ENCODE measurements at places on chromosomes 4 and X.
A peak's percentile ranks its signal among the peaks of the same experiment; 100 is the strongest.

DNA sequence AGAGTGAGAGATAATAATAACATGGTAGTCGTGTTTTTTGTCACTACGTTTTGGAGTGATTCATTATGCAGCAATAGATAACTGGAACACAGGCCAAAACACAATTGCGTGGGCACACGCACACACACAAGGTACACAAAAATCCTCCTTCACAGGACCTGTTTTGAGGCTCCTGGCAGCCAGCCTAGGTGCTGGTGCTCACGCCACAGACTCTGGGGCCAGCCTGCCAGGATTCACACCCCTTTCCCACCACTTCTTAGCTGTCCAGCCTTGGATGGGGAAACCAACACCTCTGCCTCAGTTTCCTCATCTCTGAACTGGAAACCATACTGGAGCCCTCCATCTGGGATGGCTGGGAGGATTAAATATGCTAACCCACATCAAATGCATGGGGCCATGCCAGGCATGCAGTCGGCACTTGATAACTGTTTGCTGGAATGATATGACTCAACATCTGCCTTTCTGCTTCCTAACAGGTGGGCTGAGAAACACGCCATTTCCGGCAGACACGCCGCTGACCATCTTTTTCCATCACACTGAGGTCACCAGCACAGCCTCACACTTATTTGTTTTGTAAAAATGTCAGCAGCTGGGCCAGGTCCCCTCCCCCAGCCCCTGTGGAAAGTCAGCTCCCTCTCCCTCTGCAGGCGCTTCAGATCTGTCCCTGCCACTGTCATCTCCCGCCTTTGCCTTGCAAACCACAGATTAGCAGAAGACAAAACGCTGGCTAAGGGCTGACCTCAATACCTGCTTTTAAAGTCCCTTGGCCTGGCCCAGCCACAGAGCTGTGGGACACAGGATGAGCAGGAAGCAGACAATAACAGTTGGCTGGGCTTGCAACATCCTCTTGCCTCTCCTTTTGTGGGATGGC is 237.5 kb downstream of the BCOR start:
- DNase-seq: peak; percentile 54

- no peak for DNase-seq
Measured at GRCh38 chrX:9671998-9672397, 93.6 kb downstream of the GPR143 start.

- no peak for DNase-seq
Measured at GRCh38 chr4:185792384-185793115, 19.4 kb downstream of the SORBS2 start.

GRCh38 chr4:128715616-128716015 is 93.9 kb upstream of the JADE1 start:
- no peak for DNase-seq

DNA sequence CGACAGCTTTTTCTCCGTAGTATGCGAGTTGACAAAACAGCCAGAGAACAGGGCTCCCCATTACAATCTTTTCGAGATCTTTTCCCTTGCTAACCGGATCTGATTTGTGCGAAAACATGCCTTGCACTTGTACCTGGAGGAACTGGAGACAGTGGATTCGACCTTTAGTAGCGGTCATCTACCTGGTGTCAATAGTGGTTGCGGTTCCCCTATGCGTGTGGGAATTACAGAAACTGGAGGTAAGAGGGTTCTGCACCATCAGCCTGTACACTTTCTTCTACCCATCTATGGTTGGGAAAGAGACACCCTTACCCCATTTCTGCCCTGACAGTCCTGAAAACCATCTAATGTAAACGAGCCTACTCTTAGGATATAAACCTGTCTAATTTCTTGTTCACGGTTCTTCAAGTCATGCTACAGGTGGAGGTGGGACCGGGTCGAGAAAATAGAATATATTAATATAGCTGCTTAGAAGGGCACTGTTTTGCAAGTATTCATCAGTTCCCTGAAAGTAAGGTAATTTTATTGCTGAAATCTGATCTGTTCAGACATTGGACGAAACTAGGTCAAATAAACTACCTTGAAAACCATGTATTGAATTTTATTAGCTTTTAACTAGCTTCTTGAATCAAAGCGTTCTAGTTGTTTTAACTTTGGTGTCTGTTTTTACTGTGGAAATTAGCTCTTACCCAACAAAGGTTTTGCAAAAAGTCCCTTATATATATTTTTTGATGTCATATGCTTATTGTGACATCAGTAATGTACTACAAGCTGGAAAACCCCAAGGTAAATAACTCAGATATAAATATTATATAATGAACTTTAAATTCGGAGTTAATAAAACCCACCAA is 869 bp downstream of the TMEM184C start:
- no peak for DNase-seq

- DNase-seq: no peak
Measured at GRCh38 chr4:27648416-27648815, 787.8 kb downstream of the STIM2 start.

DNA sequence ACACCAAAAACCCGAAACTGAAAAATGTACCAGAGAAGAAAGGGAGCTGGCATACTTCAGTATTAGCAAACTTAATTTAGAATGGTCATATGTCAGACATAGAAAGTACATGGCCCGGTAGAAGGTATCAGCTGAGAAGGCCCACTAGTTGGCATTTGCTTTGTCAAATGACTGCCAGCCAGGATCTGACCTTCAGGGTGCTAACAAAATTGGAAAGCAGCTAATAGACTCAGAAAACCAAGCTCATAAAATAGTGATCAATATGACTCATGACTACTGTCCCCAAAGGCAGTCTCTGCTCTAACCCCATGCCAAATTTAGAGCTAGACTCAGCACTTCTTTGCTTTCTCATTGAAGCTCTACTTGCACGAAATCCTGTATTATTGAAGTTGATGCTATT is 342.7 kb downstream of the PDGFC start:
- no peak for DNase-seq

GRCh38 chrX:118530219-118530911 is 34.8 kb downstream of the DOCK11 start:
- no peak for DNase-seq

GRCh38 chr4:88458104-88458740 is 1.3 kb downstream of the HERC5 start:
- no peak for DNase-seq

DNA sequence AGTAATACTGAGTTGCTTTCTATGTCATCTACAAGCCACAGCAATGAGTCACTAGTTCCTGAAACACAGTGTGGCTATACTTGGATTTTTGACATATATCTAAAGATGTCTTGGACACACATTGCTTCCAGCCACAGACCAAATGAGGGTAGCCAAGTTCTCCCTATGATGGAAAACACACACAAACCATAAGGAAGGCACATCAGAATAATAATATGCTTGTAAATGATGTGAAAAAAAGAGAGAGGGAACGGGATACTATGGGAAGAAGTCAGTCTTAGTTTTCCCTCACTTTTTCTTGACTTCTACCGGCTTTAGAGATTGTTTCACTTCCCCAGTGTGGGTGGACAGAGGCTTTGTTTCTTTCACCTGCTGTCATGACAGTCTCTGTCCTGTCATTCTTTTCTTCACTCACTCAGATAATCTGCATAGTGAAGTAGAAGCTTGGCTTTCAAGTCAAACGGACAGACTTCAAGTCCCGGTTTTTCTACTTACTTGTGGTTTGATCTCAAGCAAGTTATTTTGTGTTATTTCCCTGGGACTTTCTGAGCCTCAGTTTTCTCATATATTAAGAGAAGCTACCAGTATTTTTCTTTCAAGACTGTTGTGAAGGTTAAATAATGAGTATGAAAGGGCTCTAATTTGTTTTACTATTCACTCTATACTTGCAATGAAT is 34.7 kb downstream of the P2RY10 start:
- DNase-seq: no peak

GRCh38 chr4:48578132-48578968 is 88.3 kb downstream of the ZAR1 start:
- DNase-seq: peak; percentile 17

DNA sequence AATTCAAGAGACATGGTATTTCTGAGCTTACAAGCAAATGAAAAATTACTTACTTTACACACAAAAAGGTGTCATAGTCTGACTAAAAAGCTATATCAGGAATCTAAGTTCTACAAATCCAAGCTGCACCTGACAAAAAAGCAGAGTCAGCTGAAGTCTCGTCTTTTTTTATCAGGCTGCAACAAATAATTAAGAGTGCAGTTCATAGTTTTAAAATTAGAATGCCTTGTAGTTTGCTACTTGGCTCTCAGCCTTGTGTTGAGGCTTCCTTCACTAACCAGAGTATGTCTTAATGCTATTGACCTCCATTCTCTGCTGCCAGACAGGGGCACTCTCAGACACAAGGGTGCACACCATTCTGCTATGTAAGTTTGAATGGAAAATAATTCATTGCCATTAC is 940.7 kb downstream of the PCDH7 start:
- no peak for DNase-seq

GRCh38 chrX:134660627-134661026 is 2.4 kb upstream of the PLAC1 start:
- no peak for DNase-seq

GRCh38 chr4:187608001-187608421 is 387.6 kb upstream of the ZFP42 start:
- DNase-seq: no peak

GRCh38 chr4:1241936-1242505 is 6.9 kb downstream of the CTBP1 start:
- no peak for DNase-seq

DNA sequence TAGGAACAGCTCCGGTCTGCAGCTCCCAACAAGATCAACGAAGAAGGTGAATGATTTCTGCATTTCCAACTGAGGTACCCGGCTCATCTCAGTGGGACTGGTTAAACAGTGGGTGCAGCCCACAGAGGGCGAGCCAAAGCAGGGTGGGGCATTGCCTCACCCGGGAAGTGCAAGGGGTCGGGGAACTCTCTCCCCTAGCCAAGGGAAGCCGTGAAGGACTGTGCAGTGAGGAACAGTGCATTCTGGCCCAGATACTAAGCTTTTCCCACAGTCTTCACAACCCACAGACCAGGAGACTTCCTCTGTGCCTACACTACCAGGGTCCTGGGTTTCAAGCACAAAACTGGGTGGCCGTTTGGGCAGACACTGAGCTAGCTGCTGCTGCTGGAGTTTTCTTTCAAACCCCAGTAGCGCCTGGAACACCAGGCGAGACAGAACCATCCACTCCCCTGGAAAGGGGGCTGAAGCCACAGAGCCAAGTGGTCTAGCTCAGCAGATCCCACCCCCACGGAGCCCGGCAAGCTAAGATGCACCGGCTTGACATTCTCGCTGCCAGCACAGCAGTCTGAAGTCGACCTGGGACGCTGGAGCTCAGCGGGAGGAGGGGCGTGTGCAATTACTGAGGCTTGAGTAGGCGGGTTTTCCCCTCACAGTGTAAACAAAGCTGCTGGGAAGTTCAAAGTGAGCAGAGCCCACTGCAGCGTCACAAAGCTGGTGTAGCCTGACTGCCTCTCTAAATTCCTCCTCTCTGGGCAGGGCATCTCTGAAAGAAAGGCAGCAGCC is 84.6 kb downstream of the THOC2 start:
- DNase-seq: peak; percentile 23

DNA sequence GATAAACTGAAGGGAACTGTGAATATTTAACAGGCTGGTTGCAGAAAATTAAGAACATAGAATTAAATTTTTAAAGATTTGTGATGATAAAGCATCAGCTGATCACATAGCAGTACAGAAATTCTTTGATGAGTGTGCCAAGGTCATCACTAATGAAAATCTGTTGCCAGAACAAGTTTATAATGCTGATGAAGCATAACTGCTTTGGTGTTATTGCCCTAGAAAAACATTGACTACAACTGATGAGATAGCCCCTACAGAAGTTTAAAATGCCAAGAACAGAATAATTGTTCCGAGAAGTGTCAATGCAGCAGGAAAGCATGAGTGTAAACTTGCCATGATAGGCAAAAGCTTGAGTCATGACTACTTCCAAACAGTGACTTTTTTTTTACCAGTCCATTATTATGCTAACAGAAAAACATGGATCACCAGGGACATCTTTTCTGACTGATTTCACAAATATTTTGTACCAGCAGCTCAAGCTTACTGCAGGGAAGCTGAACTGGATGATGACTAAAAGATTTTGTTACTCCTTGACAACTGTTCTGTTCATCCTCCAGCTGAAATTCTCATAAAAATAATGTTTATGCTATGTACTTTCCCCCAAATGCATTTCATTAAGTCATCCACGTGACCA is 1136.6 kb downstream of the FAT4 start:
- DNase-seq: no peak

GRCh38 chrX:47571215-47571614 is 10.2 kb downstream of the ARAF start:
- no peak for DNase-seq

DNA sequence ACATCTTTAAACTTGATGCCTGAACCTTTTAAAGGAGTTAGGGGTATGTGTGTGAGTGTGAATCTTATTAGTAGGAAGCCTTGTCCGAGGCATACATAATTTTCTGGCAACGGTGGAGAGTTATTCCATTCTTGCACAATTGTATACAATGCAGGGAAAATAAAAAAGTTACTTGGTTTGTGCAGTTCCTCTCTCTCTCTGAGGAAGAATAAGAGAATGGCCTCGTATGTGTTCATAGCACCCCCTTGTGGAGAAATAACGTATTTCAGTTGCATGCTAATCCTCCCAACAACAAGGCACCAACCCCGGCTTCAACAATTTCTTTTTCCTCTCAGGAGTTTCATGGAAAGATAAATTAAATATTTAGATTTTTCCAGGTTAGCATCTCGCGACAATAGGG is 33.7 kb upstream of the FGF13 start:
- no peak for DNase-seq
